ENCODE measurements at places on chromosomes 6 and 20. TPM values are rescaled to one million over a fixed set of nuclear protein-coding genes. Genes with fewer than 3 reads are reported as not detected.
A peak's percentile ranks its signal among the peaks of the same experiment; 100 is the strongest.

GRCh38 chr6:42279144-42279781 is 61.6 kb upstream of the MRPS10 start:
- peaks cover 54% of the 10 kb centered on the region for H3K4me1 ChIP-seq
- peak overlapping the region; percentile 28 for H3K27ac ChIP-seq
- H3K27me3 ChIP-seq = no peaks in the 10 kb centered on the region
- H3K4me3 ChIP-seq = no peak overlapping the region
- DNase-seq = peak; percentile 57
- no peaks in the 10 kb centered on the region for H3K36me3 ChIP-seq

DNA sequence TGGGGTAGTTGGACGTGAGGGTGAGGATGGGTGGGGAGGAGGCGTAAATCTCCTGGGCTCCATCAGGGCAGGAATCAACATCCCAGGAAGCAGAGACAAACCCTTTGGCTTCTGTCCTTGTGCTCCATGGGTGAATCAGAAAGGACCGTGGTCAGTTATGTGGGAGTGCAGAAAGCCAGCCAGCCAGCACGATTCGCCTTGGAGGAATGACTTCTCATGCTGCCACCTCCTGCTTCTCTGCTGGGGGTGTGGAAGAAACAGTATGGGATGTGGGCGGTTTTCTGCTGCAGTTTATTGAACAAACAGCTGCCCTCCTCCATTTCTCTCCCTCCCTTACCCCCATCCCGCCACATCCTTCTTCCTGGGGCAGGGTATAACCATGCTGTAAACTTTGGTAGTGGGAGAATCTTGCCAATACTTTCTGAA is 214.5 kb downstream of the SOX4 start:
- H3K27ac ChIP-seq = no peak overlapping the region
- H3K4me1 ChIP-seq = no peaks in the 10 kb centered on the region
- DNase-seq = no peak
- H3K36me3 ChIP-seq = no peaks in the 10 kb centered on the region
- H3K27me3 ChIP-seq = no peaks in the 10 kb centered on the region

DNA sequence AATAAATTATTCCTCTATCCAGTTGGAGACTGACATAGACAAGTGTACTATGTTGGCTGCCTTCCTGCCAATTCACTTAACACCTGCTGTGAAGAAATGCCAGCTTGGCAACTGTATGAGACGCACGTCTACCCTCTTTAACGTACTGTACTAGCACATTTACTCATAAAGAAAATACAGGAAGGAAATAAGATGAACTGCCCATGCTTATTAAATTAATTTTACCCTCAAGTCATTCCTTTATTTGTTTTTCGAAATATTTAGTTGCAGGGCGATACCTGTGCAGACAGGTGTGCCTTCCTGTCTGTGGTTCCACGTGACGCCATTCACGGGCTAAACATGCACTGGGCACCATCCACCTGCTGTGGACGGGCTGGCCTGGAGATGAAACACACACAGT is 52.0 kb downstream of the PSMG4 start:
- no peak overlapping the region for H3K4me3 ChIP-seq
- no peaks in the 10 kb centered on the region for H3K27me3 ChIP-seq
- no peaks in the 10 kb centered on the region for H3K4me1 ChIP-seq

GRCh38 chr20:1803061-1803931 is 91.9 kb upstream of the SIRPA start:
- no peak overlapping the region for H3K4me3 ChIP-seq
- no peak for DNase-seq
- H3K4me1 ChIP-seq = peaks cover 14% of the 10 kb centered on the region
- H3K27me3 ChIP-seq = peaks cover 30% of the 10 kb centered on the region
- H3K36me3 ChIP-seq = no peaks in the 10 kb centered on the region

DNA sequence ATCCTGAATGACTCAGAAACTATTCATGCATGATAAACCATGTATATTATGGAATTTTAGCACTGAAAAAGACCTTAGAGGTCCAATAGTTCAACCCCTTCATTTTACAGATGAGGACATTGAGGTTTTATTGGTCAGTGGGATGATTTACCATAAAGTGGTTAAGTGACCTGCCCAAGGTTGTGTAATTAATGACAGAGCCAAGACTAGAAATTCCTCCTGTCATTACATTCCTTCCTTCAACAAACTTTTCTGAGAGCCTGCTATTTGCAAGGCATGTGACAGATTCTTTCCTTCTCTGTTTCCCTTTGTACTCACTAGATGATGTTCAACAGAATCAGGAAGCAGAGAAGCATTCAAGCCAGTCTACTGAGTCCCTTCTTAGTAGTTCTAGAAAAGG is 170.7 kb upstream of the KCNK16 start:
- no peaks in the 10 kb centered on the region for H3K36me3 ChIP-seq
- H3K27ac ChIP-seq = no peak overlapping the region
- DNase-seq = no peak
- no peaks in the 10 kb centered on the region for H3K27me3 ChIP-seq
- H3K4me3 ChIP-seq = no peak overlapping the region

The HCRTR2 gene
- not detected for total RNA-seq

The ZFAND3 gene
- 29.1 TPM for total RNA-seq
